Cardiac fibroblast (primary cell): ENCODE measurements at places on chromosomes 5 and 9.

DNA sequence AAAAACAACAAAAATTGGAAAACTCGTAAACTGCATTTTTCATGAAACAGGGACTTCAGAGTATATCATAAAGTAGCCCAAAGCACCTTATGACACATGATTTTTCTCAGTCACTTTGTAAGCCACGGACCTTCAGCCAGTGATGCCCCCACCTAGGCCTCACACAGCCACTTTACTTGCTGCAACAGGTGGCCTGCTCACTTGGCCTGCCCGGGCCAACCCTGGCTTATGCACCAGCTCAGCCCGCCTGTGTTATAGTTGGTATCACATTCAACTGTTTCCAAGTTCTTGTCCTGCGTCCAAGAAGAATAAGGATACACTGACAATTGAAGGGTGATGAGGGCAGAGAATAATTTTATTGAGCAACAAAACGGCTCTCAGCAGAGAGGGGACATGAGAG, 219.2 kb downstream of the FER start:
- DNase-seq, result no peak

GRCh38 chr9:25752398-25752797, 74.2 kb upstream of the TUSC1 start:
- no peak for DNase-seq

DNA sequence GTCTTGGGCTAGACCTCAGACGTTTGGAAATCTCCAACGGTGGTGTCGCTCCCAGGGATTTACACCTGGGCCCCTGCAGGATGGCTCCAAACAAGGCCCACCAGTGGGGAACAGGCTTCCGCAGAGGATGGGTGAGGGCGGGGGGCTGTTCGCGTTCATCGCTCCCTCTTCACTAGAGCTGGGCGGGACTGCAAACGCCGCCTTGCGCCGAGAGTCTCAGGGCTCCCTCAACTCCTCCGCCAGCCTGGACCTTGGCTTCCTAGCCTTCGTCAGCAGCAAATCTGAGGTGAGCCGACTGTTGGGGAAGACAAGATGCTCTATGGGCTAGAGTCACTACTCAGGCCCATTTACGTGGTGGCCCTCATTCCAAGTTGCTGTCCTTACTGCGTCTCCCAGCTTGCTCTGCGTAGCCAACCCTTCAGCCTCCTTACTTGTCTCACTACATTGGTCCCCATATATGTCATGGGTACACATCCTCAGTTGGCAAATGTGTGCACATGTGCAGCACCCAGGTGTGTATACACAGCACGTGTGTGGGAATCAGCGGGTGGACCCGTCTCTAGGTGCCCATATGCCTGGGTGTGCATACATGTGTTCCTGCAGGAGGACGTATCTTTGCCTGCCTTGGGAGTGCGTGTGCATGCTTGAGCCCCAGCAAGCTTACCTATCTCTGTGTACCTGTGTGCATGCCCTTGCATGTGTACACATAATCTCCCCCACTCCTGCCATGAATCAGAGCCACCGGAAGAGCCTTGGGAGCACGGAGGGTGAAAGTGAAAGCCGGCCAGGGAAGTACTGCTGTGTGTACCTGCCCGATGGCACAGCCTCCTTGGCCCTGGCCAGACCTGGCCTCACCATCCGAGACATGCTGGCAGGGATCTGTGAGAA, 10.5 kb downstream of the RGS14 start:
- DNase-seq, result no peak

- no peak for DNase-seq
These were observed 19.7 kb downstream of the SUB1 start for GRCh38 chr5:32604800-32605765.

- no peak for DNase-seq
These were observed 8.2 kb downstream of the HSPB3 start for GRCh38 chr5:54463713-54464112.

- peak; percentile 62 for DNase-seq
These were observed 119.8 kb upstream of the TBC1D2 start for GRCh38 chr9:98375138-98375726.

DNA sequence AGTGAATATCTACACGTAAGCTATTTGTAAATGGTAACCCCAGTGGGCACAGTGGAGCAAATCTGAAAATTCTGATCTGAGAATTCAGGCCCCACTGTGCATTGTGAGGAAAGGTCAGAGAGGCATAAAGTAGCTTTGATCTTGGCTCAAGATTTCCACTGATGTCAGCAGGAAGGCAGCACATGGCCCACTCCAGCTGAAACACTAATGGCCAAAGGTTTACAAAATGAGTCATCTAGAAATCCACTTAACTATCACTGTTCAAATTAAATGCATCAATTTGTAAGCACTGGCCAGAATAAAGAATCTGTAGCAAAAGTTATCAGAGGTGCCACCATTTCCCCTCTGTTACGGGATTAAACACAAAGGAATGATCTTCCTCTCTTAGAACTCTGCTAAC, 191.6 kb downstream of the C9orf152 start:
- peak; percentile 57 for DNase-seq

DNA sequence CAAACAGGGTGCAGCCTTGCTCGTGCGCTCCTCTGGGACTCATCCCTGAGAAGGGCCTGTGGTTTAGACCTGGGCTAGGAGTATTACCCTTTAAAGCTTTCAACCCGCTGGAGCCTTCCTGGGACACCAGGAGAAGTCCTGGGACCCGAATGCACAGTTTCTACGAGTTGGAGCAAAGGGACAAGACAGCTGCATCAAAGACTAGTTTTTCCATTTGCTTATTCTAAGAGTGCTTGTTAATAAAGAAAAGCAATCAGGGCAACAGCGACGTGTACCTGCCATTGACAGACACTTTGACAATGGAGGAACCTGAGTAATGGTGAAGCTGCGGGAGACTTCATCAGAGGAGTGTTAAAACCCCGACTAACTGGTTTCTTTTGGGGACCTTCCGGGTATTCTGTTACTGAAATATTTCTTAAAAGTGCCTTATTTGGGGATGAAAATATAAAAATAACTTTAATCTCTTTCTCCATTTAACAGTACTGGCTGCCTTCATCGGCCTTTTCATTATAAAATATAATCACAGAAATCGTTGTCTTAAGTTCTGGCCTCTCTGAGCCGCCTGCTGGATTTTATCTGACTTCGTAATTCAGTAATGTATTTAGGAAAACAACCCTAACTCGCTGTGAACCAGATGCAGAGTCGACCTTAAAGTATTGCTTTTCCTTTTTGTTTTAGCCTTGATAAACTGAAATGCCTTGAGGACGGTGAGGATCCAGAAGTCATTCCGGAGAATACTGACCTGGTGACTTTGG, 732 bp downstream of the SNAPC3 start:
- peak; percentile 57 for DNase-seq

DNA sequence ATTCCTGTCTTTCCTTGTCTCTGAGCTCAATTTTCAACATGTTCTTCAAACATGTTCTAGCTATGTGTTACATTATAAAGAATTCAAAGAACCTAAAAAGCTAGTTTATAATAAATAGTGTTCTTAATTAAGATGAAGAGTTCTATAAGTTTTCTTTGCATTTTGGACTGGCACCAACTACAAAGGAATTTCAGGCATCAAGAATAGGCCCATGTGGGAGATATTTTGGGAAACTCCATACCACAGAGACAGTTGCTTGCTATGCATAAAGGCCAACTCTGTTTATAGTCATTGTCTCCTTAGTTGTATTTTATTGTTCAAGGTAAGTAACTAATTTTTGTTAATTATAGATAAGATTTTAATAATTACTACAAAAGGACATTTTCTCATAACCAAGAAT, 4.5 kb downstream of the SLF1 start:
- peak; percentile 13 for DNase-seq
